ENCODE measurements at places on chromosomes 2 and 18. TPM values are rescaled to one million over a fixed set of nuclear protein-coding genes. Genes with fewer than 3 reads are reported as not detected.

The ANKRD36 gene
- 28.8 TPM for total RNA-seq

The TWIST2 gene
- 0.38 TPM for total RNA-seq

The GPBAR1 gene
- total RNA-seq: 0.13 TPM

The MERTK gene
- total RNA-seq: 14.0 TPM

The PIAS2 gene
- total RNA-seq: 11.4 TPM

The UGT1A4 gene
- not detected for total RNA-seq

The C1QL2 gene
- total RNA-seq: not detected

The TCF23 gene
- total RNA-seq: not detected

The CNTNAP5 gene
- total RNA-seq: not detected

The SFTPB gene
- not detected for total RNA-seq

The CCDC148 gene
- total RNA-seq: 0.13 TPM

All from dermis microvascular lymphatic vessel endothelial cell (primary cell).